ENCODE measurements at places on chromosomes 2 and 18.

DNA sequence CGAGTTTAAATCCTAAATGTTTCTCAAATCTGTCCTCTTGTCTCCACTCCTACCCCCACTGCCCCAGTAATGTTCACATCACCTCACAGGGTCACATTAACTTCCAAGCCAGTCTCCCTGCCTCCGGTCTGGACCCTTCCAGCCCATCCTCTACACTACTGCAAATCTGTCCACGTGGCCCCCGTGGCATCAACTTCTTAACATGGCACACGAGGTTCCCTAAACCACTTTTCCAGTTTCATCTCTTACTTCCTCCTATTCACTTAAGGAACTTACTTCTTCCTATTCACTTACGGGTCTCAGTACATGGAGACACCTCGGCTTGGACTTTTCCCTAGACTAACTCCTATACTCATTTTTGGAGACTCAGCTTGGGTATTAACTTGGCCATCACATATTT lies 27.0 kb downstream of the MRPL33 start:
- DNase-seq, result no peak

DNA sequence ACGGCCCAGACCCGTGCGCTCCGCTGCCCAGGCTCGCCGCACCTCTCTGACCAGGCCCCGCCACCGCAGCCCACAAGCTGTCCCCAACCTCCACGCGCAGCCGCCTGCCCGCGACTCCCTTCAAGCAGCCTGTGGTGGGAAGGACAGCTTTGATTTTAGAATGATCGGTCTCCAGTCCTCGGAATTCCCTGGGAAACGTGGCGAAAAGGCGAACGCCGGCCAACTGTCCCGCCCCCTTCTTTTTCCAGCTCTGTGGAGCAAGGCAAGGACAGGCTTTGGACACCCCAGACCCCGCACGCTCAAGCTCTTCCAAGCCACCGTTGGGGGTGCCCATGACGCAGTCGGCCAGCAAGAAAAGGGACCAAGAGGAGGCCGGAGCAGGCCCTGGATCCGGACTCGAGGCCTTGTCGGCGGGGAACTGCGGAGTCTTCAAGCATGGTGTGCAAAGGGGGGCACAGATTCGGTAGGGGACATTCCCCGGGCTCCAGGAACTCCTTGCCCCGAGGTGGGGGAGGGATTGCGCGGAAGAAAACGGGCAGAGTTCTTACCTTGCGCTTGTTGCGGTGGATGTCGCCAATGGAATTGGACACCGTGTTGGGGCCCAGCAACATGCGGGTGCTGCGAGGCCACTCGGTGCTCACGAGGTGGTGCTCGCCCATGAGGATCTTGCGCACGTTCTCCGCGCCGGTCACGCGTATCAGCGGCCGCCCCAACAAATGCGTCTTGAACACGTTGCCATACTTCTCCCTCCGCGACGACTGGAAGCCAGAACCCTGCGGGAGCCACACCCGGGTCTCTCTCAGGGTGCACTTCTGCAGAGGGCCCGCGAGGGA lies 4.0 kb downstream of the CYP26B1 start:
- peak; percentile 61 for DNase-seq

DNA sequence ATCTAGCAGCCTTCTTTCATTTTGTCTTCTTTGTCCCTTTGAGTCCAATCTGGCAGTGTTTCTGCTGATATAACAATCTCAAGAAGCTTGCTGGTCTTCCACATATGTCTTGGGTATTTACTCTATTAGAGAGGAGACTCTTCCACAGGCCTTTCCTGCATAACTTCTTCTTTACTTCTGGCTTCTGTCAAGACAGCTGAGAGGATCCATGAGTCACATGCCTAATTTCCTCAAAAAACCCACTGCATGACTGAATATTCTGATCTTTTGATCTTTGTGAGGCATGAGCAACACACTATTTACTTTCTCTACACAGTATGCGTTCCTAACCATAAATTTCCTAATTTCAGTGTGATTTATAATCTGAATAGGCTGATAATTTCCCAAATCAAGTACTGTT lies 5.1 kb upstream of the DCC start:
- no peak for DNase-seq

DNA sequence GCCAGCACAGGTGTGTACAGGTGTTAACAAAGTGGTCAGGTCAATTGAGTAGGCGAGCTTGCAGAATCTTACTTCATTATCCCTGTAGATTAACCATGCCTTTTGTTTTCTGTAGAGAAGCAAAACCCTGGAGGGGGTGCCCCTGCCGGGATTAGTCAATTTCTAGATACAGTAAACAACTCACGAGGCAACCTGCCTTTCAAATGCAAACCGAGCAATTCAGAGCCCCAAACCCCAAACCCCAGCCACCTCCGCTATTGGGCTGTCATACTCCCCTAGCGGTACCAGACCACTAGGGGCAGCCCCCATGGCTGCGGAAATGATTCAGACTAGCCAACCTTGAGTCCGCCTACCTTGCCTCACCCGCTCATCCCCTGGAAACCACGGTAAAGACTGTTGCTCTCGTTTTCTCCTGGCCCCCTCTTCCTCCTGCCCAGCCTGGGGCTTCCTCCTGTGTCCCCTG lies 61.4 kb upstream of the KIF5C start:
- DNase-seq, result no peak

GRCh38 chr18:69808399-69808798 lies 139.3 kb downstream of the CD226 start:
- no peak for DNase-seq

GRCh38 chr2:239231231-239232194 lies 169.3 kb downstream of the HDAC4 start:
- no peak for DNase-seq

DNA sequence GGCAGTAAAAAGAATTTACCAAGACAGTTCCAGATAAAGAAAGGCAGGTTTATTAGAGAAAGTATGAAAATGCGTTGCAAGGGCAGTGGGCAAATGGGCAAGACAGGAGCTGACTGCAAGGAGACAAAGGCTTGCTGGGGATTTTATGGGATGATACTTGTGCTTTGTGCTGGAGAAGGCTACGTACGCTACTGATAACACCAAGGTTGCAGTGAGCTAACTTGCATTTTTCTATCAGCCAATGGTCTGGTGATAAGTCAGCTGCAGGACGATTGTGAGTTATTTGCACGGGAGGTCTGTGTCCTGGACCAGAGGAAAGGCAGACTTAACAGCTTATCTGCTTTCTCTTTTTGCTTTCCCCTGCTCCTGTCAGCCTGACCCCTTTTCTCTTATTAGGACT lies 116.5 kb downstream of the PMS1 start:
- peak; percentile 50 for DNase-seq

- peak; percentile 23 for DNase-seq
Observed at GRCh38 chr18:13427354-13427753, 208.8 kb downstream of the LDLRAD4 start.

- DNase-seq, result no peak
Observed at GRCh38 chr18:29693334-29693733, 1349.2 kb downstream of the DSC3 start.

DNA sequence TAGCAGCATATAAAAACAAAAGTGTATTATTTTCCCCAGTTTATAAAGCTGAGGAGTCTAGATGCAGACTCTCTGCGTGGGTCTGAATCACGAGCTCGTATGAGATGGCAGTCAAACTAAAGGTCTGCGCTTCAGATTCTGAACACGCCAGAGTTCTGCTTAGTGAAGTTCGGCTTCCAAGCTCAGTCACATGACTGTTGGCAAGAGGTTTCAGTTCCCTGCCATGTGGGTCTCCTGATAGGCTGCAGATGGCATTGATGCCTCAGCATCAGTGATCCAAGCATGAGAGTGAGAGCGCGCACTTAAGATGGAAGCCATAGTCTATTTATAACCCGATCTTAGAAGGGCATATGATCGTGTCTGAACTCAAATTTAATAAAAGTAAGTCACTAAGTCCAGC lies 242.8 kb upstream of the DOK6 start:
- no peak for DNase-seq

DNA sequence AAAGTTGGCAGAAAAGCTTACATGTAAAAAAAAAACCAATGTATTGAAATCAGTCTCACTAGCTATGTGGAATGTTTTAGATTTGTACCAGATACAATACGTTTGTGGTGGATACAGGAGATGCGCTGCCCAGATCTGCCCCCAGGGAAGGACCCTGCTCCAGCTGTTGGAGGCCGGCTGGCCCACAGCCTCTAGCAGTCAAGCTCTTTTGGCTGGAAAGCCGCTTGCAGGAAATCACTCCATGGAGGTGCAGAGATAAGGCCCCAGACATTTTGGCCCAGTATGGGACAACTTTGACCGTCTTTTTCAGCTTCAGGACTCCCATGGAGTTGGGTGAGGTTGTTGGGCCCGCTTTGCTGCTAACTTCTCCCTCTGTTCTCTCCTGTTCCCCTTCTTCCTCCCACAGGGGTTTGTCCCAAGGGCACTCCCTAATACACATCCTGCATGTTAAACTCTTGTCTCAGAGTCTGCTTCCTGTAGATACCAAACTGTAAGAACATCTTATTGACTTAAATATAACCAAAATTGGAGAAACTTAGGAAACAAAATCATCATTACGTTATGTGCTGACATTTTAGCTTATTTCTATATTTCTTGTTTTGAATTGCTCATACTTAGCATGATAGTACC lies 1.7 kb upstream of the QPCT start:
- no peak for DNase-seq

GRCh38 chr2:119739580-119740255 lies 20.0 kb upstream of the PTPN4 start:
- DNase-seq, result no peak

GRCh38 chr2:55460562-55460961 lies 40.9 kb upstream of the CCDC88A start:
- DNase-seq, result no peak

GRCh38 chr2:186302263-186302662 lies 183.8 kb upstream of the ZC3H15 start:
- DNase-seq, result no peak

DNA sequence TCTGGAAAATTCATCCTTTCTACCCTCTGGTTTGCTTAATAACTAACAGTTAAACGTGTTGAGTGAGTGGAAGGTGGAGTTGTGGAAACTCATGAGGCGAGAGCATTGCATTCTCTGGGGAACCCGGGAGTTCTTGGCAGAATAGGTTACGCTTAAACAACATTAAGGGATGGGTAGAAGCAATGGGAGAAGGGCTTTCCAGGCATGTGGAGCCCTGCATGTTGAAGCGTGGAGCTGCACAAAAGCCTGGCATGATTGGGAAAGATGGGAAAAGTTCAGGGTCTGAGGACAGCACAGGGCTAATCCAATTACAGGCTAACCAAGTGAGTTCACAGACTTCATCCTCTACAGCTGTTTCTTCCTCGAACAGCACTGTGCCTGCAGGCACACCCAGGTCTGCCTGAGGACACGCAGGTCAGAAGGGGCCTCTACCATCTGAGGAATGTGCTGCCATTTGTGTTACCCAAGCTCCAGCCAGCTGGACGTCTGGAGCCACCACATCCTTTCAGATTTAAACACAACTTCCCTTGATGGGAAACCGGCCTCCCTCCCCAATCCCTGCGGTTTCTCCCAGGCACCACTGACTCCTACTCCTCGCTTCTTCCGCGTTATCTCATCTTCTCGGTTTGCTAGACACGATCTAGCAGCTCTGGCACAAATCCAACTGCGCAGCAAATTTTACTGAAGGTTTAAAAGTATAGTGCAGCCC lies 164.2 kb downstream of the ANTXR1 start:
- peak; percentile 33 for DNase-seq

GRCh38 chr2:59032499-59032898 lies 791.4 kb upstream of the FANCL start:
- no peak for DNase-seq

- no peak for DNase-seq
Observed at GRCh38 chr2:26735883-26736588, 28.0 kb upstream of the SLC35F6 start.

GRCh38 chr18:10927286-10927992 lies 221.9 kb downstream of the PIEZO2 start:
- peak; percentile 18 for DNase-seq

GRCh38 chr2:134917888-134918525 lies 615 bp upstream of the CCNT2 start:
- DNase-seq, result no peak

GRCh38 chr2:174336501-174337336 lies 2.0 kb downstream of the SP9 start:
- DNase-seq, result no peak

DNA sequence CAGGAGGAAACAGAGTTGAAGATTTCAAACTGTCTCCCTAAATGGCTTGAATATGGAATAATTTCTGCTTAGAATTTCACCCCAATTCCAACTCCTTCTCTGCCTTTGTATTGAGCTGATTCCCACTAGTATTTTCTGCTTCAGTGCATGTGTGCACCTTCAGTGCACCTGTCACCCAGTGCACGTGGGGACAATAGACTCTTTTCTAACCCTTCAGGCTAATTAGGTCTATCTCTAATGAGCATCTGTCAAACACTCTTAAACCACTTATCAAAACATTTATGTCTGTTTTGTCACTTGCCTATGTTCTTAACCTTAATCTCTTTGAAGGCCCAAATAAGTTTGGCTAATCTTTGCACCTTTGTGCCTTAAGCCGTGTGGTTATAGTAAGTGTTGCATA lies 232.0 kb upstream of the NETO1 start:
- DNase-seq, result no peak

GRCh38 chr2:80255918-80256781 lies 48.4 kb downstream of the LRRTM1 start:
- DNase-seq, result peak; percentile 18

GRCh38 chr2:67135208-67135607 lies 261.9 kb upstream of the ETAA1 start:
- DNase-seq, result no peak

DNA sequence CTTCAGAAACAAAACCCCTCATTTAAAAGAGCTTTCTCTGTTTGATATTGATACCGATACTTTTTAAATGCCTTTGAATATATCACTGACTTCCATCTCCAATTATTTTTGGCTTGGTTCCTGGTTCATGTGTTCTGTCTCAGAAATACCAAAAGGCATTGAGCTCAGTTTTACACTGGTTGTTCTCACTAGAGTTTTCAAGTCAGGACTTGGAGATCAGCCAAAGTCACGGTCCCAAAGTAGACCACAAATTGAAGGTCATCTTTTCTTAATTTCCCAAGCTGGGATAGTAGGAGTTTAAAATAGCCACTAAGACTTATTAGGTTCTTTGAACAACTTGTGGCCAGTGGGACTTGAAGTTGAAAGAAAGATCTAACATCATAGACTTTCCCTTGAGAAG lies 24.2 kb downstream of the DHRS9 start:
- no peak for DNase-seq

DNA sequence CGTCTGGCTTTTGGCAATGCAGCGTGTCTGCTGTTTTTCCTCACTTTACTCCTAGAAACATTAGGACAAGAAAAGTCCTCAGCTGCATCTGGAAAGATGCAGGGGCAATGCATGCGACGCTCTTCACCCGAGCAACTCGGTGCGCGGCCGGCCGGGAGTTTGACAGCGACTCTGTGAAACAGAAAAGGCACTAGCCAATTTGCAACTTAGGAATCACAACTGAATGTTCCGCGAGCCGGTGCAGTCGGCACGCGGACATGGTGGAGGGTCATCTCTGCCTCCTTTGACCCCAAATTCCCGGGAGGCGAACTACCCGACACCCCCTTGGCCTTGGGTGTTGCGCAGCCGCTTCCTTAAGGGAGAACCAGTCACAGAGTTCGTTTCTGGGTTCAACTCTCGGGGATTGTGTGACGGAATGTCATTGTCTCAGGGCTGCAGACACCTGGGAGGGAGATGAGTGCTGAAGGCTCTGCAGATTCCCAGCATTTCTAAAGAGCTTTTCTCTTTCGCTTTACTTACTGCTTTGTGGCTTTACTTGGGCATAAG lies 9.8 kb downstream of the NR4A2 start:
- DNase-seq, result no peak

Measured in testis (tissue), 5 donors.